D721Med (cell line): ENCODE measurements at places on chromosomes 12 and 14.

- no peak for DNase-seq
These were observed 1.3 kb downstream of the LYSET start for GRCh38 chr14:93186466-93186865.

- DNase-seq, result no peak
These were observed 15.0 kb downstream of the CCND2 start for GRCh38 chr12:4288296-4289131.

DNA sequence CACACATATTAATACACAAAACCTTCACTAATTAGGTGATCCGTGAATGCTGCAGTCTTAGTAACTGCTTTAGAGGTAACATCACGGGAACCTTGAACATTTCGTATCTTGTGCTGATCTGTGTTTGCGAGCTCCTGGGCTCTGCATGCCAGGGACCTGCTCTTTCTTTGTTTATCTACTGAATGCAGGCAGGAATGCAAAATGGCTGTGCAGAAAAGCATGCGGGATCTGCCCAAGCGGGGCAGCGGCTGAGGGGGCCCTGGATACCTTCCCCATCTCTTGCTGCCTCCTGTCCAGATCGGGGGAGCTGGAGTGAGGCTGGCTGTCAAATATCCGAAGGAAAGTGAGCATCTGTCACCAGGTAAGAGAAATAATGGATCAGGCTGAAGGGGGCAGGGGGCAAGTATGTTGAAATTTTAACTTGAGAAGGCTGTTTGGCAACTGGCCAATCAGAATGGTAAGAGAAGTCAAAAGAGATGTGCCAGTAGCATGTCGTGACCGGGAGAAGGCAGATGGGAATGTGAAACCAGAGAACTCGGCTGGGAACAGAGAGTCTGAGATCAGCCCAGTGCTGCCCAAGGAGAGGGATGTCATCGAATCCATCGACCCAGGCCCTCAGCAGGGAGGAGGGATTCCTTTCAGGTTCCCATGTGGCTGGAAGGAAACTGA lies 191.4 kb downstream of the TTC7B start:
- DNase-seq, result no peak

DNA sequence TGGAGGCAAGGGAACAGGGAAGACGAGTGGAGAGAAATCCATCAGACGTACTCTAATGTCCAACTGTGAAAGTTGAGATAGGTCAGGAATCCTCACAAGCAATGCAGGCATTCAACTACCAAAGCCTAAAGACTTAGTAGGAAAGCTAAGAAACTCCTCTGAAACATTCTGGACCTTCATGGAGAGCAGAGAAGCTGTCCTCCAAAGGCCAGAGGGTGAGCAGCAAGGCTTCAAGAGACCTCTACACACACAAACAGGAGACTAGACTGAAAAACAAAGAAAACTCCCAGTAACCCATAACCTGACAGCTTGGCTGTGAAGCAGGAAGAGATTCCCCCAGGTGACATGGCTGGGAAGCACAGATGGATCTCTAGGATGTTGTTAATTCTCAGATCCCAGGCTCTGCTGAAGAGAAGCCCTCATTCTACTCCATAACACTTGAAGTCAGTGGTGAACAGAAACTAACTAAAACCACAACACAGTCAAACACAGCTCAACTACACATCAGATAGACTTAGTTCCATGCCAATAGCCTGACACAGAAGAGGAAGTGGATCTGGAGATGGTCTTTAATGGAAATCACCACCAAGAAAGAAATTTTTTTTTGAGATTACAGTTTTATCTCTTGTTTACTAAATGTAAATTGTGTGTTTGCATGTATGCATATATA lies 23.2 kb upstream of the LYZ start:
- no peak for DNase-seq

GRCh38 chr12:102513739-102514138 lies 33.4 kb upstream of the IGF1 start:
- no peak for DNase-seq

GRCh38 chr12:61504396-61505080 lies 755.7 kb upstream of the USP15 start:
- DNase-seq, result no peak

DNA sequence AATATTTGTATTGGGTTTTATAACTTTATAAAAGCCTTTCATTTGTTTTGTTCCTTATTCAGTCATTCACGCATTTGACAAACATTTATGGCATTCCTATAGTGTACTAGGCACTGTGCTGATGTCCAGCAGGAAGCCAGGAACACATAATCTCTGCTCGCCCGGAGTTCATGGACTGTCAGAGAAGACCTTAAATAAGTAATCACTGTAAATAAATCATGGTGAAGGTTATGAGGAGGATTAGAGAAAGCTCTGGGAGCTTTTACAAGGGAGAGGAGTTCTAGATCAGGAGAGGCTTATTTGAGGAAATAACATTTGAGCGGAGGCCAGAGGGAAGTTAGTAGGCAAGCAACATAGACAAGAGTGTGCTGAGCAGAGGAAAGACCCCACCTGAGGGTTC lies 1.4 kb upstream of the RDH11 start:
- no peak for DNase-seq

GRCh38 chr14:51002406-51002999 lies 58.2 kb upstream of the PYGL start:
- no peak for DNase-seq

- DNase-seq, result no peak
These were observed 8.3 kb downstream of the ITPK1 start for GRCh38 chr14:93107453-93107852.

DNA sequence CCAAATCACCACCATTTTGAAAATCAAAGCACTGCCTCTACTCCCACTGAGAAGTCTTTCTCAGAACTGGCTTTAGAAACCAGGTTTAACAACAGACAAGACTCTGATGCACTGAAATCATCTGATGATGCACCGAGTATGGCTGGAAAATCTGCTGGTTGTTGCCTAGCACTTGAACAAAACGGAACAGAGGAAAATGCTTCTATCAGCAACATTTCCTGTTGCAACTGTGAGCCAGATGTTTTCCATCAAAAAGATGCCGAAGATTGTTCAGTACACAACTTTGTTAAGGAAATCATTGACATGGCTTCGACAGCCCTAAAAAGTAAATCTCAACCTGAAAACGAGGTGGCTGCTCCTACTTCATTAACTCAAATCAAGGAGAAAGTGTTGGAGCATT lies 115.0 kb upstream of the NPAS3 start:
- DNase-seq, result no peak

DNA sequence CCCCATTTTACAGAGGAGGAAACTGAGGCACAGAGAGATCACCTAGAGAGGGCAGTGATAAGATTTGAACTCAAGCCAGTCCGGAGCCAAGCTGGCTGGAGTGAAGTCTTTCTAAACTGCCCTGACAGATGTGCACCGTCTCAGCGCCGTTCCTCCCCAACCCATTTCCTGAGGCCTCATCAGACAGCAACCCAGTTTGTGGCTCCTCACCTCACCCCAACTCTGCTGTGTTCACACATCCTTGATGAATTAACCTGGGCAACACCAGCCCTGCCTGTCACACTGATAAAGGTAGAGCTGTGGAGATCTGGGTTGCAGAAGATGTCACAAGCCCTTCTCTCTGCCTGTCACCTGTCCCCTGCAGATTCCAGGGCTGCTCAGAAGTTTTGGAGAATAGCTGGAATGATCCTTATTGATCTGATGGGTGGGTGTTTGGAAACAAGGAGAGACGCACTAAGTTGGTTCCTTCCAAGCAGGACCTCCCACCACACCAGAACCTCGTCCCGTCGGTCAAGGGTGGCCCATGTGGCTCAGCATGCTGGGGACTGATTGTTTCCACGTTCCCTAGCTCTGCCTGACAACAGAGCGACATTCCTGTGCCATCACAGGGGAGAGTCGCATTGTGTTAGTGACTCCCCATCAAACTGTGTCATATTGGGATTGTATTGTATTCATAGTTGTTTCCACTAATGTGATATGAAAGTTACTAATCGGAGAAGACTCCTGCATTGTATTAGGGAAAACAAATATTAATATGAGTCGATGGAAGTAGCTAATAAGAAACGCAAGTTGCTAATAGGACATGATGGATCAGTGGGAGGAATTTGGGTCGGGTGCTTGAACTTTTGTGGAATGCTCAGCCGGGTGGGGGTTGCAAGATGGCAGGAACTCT lies 200.6 kb downstream of the PHETA1 start:
- DNase-seq, result no peak

GRCh38 chr12:12294215-12295005 lies 27.6 kb upstream of the LRP6 start:
- no peak for DNase-seq

GRCh38 chr12:49703647-49704137 lies 3.5 kb downstream of the FMNL3 start:
- DNase-seq, result no peak

- no peak for DNase-seq
These were observed 46.7 kb downstream of the PDE3A start for GRCh38 chr12:20415028-20415427.

GRCh38 chr14:29030970-29031369 lies 264.4 kb downstream of the FOXG1 start:
- no peak for DNase-seq

GRCh38 chr14:80464531-80465149 lies 253.3 kb upstream of the DIO2 start:
- DNase-seq, result no peak

DNA sequence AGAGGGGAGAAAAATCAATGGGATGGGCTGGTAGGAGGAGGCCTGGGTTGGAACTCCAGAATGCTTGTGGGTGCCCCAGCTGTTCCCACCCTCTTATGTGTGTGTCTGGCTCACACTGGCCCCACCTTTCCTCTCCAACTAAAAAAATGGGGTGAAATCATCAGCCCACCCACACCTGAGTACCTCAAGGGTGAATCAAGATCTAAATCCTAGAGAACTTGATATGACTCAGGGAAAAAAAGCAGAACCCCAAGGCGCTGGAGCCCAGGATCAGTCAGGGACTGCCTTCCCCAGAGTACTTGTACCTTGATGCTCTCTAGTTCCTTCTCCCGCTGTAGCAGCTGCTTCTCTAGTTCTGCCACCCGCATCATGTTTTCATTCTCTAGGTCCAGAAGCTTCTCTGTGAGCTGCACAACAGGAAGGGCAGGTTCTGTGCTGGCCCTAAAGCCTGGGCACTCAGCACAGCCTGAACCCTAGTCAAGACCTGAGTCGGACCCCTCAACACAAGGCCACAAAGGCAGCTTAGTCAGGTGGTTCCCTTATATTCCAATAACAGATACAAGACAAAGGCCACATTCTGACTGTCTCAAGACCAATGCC lies 29.7 kb downstream of the PRPF40B start:
- DNase-seq, result no peak

GRCh38 chr12:27013611-27014084 lies 536 bp downstream of the TM7SF3 start:
- no peak for DNase-seq

GRCh38 chr12:118544569-118544968 lies 168.2 kb downstream of the SUDS3 start:
- no peak for DNase-seq

- no peak for DNase-seq
These were observed 27.5 kb upstream of the JPH4 start for GRCh38 chr14:23605931-23606585.

DNA sequence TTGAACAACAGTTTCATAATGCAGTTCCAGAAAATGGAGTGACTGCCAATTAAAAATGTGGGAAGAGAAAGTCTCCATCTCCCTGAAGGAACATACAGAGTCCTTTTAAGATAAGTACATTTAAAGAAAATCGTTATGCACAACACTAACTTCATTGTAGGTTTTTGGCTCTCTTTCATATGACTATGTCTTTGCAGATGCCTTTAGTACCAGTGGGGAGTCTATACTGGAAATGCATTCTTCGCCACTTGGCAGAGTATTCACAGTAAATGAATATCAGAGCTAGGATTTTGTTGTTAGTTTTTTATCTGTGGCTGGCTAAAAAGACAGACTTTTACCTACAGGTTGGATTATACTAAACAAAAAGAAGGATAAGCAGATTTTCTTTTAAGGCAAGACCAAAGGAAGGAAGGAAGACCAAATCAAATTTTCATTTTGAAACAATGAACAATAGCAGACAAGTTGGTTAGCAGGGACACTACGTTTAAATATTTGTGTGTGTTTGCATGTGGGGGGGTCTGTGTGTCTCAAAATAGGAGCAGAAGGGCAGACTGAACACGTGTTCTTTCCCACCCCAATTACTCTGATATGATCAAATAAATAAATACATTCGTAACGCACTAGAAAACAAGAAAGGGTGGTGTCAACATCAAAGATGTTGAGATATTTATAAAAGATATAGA lies 124.5 kb downstream of the BTG1 start:
- DNase-seq, result no peak

GRCh38 chr12:79546466-79547043 lies 144.2 kb downstream of the PAWR start:
- no peak for DNase-seq

DNA sequence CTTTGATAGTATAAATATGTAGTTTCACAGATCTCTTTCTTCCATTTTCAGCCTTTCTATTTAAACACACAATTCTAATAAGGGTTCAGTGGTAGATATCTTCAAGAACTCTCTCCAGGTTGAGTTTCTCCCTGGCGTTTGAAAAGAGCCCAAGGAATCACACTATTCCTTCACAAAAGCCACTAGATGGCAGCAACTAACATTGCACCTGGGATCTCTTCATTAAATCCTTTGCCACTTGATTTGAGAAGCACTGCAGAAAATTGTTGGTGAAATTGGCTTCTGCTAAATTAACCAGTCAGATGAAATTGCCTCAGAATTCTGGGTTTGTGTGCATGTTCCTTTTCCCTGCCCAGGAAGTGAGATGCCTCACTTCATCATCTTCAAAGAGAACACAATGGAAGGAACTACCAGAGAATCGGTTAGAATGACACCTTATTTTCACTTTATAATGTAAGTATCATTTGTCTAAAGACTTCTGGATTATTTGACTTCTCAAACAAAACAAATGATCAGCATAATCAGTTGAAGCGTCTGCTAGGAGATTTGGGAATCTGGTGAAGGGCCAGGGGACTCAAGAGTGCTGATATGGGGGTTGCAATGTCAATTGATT lies 6.8 kb downstream of the CCDC198 start:
- peak; percentile 20 for DNase-seq

DNA sequence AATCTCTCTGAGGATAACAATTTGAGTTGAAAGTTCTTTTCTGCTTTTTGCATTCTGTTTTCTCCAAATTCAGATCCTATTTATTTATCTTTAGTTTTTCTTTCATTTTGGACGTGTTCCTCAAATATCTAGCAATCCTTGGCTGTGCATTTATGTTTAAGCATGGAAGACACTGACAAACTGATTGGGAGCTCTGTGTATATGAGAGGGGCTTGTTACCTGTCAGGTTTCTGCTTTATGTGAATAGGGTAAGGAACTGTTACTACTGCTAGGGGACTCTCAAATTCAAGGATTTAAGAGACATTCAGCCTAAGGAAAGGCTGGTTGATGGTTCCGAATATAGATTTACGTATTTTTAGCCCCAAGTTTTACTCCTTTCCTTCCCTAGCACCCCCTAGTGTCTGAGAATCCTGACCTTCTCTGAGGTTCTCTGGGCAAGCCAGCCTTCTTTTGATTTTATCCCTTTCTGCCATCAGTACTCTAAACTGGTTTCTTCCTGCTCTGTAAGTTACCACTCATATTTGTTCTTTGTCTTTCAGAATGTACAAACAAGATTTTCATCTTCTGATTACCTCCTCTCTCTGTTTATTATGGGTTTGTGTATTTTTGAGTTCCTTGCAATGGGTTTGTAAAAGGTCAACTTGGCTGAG lies 30.5 kb downstream of the YLPM1 start:
- no peak for DNase-seq
